Inflammatory macrophage treated with lipopolysaccharide for 1 hour (primary cell): ENCODE measurements at places on chromosomes 1 and 21.

DNA sequence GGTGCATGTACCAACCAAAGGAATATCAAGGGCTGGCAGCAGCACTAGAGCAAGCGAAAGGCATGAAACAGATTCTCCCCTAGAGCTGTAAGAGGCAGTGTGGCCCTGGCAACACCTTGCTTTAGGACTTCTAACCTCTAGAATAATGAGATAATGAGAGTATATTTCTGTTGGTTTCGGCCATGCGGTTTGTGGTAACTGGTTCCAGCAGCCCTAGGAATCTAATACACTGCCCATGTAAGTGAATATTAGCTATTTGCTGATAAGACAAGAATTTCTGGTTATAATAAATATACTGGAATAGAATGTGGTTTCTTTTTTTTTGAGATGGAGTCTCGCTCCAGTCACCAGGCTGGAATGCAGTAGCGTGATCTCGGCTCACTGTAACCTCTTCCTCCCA, 199.4 kb downstream of the GABPA start:
- DNase-seq, result no peak

DNA sequence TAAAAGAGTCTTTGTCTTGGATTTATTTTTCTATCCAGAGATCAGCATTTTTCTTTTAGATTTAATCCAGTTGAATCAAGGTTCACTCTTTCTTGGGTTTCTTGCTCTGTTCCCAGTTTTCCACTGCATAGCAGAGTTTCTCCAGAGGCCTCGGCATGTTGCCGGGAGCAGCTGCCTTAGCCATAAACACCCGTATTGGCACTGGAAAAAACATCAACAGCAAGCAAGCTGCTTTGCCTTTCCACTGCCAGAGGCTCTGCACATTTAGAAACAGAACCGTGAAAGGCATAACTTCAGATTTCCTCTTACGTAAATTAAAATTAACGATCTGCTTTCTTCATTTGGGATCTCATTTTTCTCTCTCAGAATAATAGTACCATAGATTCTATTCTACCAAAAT, 181.8 kb upstream of the L1TD1 start:
- no peak for DNase-seq

DNA sequence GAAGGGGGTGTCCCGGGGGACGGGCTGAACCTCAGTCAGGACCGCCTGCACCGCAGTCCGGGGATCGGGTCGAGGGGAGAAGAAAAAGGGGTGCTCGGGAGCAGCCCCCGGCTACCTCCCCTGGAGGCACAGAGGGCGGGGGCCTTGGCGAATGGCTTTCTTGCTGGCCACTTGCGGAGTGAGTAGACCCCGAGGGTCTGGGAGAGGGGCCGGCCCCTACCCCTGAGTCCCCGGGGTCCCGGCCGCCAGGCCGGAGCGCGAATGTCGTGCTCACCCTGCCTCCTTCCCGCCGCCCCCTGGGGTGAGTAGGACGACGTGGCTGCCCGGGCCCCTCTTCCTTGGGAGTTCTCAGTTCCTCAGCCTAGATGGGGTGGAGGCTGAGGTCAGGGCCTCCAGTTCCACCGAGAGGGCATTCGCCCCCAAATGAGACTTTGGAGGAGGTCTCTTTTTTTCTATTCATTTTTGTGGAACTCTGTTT, 113.0 kb downstream of the OSBPL9 start:
- peak; percentile 35 for DNase-seq

DNA sequence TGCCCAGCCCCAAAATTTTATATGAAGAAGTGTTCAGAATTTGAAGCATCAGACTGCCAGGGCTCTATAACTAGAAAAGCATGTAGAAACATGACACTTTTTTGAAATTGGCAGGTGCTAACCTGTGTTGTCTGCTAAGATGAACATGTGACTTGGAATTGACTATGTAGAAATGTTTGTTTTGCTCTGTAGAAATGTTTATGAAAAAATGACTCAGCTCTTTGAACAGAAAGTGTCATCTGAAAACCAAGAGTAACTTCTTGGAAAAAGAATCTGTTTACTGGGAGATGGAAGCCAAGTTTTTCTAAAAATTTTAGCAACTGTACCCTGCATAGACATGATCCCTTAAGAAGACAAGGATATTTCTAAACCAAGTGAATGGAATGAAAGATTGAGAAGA, 59.2 kb downstream of the LHX9 start:
- peak; percentile 45 for DNase-seq

DNA sequence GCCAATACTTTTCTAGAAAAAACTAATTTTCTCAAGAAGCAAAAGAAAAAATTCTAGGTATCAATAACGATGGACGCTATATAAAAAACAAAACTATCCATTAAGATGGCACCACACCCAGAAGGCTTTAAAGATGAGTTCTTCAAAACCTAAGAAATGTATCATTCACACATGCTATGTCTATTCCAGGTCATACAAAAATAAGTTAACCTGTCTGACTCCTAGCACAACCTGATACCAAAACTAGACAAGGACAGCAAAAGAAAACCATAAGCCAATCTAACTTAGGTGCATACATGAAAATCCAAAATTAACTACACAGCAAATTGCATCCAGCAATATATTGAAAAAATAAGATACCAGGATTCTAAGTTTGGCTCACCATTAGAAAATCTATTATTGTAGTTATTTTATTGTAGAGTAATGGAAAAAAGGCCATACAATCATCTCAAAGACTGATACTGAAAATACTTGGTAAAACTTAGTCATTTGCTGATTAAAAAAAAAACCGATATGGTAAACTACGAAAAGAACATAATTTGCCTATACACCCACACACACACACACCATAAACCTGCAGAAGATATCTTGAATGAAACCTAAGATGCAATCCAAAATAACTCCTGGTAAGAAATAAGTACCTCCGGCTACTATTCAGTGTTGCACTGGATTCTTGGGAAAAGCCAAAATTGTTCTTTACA, 55.0 kb downstream of the TRAF5 start:
- no peak for DNase-seq

- peak; percentile 12 for DNase-seq
Observed at GRCh38 chr1:36924282-36924811, 110.0 kb downstream of the GRIK3 start.

GRCh38 chr1:41151846-41152245, 90.3 kb downstream of the SCMH1 start:
- no peak for DNase-seq
